ENCODE measurements at places on chromosomes 6 and 20. TPM values are rescaled to one million over a fixed set of nuclear protein-coding genes. Genes with fewer than 3 reads are reported as not detected.

Gene HTR1B
- polyA plus RNA-seq, result not detected

Gene FOXS1
- not detected for polyA plus RNA-seq

Gene PNLDC1
- 0.04 TPM for polyA plus RNA-seq

DNA sequence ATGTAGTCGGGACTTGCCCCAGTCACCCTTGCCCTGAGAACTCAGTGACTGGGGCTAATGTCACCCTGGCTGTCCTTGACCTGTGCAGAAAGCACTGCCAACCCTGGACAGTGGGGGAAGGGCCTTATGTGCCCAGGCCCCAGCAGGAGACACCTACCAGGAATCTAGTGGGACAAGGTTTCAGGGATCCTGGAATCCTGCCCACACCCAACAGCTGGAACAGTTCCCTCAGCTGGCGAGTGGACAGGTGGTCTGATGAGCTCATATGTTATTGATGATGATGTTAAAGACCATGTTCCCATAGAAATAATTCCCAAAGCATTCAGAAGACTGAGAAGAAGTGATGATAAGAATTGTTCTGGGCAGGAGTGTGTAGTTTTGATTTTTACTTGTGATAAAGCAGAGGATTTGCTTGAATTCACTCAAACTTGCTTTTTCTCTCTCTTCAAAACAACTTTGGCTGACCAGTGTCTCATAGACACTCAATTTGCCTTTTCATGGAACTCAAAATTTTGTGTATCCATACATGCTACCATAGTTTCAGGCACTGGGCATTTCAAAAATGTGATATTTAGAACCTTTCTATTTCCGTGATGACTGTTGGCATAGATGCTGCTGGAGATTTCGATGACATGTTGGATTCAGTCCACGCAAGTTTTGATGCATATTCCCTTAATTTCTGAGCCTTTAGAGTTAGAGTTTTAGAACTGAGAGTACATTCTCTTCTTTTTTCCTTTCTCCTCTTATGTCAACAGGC, 79.3 kb downstream of the SLC22A3 start:
- no peak for DNase-seq
